ENCODE measurements at places on chromosomes 12 and 14.

DNA sequence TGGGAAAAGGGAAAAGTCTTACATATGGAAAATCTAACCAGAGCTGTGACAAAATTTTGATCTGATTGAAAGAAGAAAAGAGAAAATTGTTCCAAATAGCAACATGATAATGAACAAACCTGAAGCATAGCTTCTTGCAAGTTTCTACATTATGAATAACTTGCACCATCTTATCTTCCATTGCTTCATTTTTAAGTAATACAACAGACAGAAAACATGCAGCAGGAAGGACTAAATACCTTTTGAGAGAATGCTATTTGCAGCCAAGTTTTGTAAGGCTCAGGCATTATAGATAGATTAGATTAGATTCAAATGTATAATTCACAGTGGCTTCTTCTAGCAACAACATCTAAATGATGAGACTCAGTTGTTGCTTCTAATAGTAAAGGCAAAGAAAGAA lies 441.4 kb downstream of the AEBP2 start:
- DNase-seq, result no peak

DNA sequence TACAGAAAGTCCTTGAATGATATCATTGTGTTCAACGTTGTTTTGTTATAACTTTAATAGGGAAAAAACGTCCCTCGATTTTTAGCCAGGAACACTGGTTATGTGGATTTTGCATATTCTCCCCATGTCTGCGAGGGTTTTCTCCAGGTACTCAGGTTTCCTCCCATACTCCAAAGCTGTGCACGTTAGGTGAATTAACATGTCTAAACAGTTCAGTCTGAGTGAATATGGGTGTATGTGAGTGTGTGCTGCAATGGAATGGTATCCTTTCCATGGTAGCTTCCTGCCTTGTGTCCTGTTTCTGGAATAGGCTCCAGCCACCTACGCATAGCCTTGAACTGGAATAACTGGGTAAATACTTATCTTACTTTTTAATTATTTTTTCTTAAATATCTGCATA lies 810.8 kb upstream of the ATXN7L3B start:
- no peak for DNase-seq

GRCh38 chr12:119229837-119230236 lies 51.1 kb downstream of the HSPB8 start:
- no peak for DNase-seq

GRCh38 chr12:24597580-24597979 lies 351.3 kb downstream of the BCAT1 start:
- DNase-seq, result no peak

DNA sequence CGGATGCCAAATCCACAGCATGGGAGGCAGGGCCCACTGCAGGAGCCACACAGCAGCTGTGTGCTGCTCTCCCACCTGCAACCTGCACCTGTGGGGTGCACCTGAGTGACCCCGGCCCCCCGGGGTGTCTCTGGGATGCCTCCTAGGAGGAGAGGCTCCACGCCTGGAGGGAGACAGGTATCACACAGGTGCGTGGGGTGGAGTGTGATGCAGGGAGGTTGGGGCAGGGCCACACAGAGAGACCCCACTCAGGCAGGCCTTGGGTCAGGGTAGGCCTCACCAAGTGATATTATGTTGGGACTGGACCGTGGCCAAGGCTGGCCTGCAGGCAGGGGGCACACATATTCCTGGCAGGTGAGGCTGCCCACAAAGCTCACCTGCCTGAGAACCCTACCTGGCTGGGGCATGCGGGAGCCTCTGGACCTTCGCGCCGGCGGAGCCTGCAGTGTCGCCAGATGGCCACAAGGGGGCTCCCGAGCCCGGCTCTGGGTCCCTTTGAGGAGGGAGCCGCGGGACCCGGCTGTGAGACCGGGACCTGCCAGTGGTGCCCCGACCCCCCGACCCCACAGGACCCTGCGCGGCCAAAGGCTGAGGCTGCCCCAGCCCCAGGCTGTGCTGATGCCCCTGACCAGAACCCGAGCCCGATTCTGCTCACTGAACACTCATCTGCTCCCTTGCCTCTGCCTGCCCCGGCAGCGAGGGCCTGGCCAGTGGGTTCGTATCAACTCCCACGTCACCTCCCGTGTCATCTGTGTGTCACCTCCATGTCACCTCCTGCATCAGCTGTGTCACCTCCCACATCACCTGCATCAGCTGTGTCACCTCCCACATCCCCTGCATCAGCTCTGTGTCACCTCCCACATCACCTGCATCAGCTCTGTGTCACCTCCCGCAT lies 11.4 kb downstream of the TMEM121 start:
- peak; percentile 70 for DNase-seq

DNA sequence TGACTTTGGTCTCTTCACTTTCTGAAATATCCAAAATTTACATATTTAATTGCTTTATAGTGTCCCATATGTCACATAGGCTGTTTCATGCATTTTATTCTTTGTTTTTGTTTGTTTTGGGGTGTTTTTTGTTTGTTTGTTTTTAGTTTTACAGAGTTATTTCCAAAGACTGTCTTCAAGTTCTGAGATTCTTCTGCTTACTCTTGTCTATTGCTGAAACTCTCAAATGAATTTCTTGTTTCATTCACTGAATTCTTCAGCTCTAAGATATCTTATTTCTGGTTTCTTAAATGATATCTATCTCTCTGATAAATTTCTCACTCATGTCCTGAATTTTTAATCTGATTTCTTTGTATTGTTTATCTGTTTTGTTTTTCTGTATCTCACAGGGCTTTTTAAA lies 412.0 kb upstream of the ATP2B1 start:
- DNase-seq, result no peak
